ENCODE measurements at places on chromosomes 4 and X.

GRCh38 chr4:84733343-84734033 lies 150.6 kb downstream of the CDS1 start:
- DNase-seq = no peak

DNA sequence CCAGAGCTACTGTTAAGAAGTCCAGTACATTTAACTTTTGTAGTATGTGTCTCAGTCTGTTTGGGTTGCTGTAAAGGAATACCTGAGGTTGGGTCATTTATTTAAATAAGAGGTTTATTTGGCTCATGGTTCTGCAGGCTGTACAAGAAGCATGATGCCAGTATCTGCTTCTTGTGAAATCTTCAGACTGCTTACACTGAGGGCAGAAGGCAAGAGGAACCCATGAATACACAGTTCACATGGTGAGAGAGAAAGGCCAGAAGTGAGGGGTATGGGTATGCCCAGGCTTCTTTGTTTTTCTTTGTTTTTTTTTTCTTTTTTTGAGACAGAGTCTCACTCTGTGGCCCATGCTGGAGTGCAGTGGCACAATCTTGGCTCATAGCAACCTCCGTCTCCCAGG lies 6.0 kb upstream of the CISD2 start:
- no peak for DNase-seq

GRCh38 chr4:106681381-106681921 lies 312.9 kb upstream of the GIMD1 start:
- no peak for DNase-seq

DNA sequence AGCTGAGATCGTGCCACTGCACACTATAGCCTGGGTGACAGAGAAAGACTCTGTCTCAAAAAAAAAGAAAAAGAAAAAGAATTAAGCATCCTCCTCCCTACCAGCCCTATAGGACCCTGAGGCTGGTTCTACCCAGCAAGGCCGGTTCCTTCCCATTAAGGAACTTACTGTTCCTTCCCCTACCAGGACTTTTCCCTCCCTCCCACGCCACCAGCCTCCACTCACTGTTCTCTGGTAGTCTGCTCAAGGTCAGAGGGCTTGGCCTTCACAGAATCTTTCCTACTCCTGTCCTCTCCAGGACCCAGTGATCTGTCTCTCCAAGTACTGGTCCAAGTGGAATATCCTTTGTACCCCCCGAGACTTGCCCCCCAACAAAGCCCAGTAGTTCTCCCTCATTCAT lies 1.4 kb downstream of the GRIPAP1 start:
- DNase-seq = no peak

GRCh38 chr4:53804719-53805118 lies 213.4 kb upstream of the LNX1 start:
- peak; percentile 20 for DNase-seq

DNA sequence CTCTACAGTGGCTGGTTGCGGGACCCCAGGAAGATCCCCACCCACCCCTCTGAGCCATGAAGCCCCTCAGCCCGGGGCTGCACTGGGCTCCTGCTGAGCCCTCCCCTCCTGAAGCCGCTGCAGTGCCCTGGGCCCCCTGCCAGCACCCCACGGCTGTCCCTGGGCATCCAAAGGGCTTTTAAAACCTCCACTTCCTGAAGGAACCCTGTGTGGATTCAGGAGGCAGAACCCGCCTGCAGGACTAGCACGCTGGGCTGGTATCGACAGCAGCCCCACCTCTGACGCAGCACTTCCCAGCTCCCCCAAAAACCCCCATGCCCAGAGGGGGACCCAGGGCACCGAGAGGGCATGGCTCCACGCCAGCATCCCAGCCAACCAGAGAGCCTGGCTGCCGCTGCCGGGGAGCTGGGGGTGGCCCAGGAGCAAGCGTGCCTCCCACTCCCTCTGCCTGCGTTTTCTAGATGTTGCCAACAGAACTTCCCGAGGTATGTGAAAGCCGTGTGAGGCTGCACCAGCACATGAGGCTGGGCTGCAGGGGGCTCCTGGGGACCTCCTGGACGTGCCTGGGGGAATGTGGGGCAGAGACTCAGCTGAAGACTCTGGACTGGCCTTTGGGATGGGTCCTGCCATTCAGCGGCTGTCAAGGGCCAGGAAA lies 6.3 kb downstream of the MXD4 start:
- DNase-seq = no peak

- DNase-seq = no peak
These were observed 195.9 kb upstream of the LDB2 start for GRCh38 chr4:17094159-17094875.

- DNase-seq = no peak
These were observed 151.7 kb upstream of the CASK start for GRCh38 chrX:42075032-42075431.

DNA sequence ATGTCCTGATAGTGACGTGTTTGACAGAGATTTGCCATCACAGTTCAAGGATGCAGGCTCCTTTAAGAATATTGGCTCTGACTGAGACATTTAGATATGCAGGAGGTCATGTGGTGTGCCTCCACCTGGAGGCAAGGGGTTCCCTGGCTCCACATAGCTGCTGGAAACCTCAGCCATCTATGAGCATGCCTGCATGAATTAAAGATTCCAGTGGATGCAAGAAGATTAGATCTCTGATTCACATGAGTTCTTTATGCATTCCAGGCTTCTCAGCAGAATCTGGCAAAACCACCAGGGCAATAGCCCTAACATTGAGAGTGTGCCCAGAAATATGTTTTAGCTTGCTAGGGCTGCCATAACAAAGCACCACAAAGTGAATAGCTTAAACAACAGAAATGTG lies 298.5 kb upstream of the AADAT start:
- no peak for DNase-seq
